ENCODE measurements at places on chromosomes 1 and 21. TPM values are rescaled to one million over a fixed set of nuclear protein-coding genes. Genes with fewer than 3 reads are reported as not detected.

Gene OR6K2
- not detected for total RNA-seq

Gene PROX1
- 11.1 TPM for total RNA-seq

Gene KRTAP19-1
- not detected for total RNA-seq

Gene MROH9
- not detected for total RNA-seq

Gene GOLT1A
- total RNA-seq = 10.8 TPM

Gene ECM1
- 681 TPM for total RNA-seq

Gene PTGS2
- total RNA-seq = 10.0 TPM

DNA sequence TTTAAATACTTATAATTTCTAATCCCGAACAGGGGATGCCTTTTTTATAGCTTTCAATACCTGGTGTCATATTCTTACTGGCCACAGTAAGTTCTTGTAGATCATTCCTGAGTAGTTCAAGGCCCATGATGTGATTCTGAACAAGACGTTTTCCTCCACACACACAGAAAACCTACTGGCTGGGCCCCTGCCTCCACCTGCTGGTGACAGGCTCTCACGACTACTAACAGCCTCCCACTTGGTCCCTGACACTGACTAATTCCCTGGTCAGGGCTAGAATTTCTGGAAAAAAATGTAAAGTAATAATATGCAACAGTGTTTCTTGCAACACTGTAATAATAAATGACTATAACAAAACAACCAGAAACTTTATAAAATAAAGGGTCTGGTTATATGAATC lies 50.4 kb upstream of the RIPK4 start:
- DNase-seq = peak; percentile 62

DNA sequence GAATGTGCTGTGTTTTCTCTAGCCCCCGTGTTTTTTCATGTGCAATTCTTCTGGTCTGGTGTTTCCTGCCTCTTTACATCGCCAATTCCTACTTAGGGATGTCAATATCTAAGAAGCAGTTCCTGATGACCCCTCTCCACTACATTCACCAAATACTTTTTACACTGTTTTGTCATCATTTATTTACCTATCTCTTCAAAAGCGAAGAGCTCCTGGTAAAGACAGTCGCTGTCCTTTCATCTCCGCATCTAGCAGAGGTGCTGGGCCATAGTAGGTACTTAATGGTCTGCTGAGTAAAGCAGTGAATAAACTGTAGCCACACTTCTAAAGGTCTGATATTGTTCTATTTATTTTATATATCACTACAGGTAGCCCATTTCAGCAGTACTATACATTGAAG lies 43.0 kb downstream of the LYST start:
- DNase-seq = no peak

DNA sequence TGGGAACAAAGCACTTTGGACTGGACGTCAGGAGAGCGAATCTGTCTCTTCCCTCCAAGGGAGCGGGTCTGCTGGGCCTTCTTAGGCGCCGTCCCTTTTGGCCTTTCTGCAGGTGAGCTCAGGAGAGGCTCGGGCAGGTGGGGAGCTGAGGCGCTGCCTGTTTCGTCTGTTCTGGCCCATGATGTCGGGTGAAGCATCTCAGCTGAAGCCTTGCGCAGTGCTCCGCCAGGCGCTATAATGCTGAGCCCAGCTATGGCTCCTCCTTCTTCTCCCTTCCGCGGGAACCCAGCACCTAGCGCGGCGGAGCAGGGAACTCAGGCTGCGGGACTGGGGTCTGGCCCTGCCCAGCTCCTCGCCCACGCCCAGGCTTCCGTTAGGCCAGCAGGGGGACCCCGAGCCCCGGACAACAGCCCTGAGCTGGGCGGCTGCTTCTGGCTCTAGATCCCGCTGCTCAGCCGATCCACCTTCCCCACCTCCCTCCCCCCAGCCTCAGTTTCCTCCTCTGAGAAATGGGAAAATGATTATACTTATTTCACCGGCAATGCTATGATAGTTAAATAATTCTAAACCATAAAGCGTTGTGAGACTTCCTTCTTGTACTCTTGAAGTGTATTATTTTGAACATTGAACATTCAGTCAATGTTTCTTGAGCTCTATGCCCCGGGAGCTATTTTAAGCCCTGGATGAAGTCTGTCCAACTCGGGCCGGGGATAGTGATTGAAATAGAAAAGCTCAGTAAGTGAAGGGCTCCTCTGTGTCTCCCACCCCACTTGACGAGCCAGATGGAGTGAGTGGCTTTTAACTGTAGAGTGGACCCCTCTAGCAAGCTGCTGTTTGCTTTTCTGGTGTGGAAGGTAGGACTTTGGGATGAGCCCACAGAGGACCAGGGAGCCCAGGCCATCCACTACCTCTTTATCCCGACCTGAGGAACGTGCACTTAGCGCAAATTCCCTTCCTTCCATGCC lies 9.6 kb upstream of the ADORA1 start:
- DNase-seq = peak; percentile 66

DNA sequence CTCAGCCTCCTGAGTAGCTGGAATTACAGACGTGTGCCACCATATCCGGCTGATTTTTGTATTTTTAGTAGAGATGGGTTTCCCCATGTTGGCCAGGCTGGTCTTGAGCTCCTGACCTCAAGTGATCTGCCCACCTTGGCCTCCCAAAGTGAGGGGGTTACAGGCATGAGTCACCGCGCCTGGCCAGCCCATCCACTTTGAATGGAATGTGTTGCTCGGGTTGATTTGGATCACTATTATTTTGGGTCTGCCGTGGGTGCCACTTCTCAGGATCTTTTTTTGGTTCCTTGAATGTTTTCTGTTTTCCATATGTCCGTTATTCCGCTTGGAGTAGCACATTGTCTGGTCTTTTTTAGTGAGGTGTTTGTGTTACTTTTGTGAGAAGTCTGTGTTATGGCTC lies 17.0 kb downstream of the PCNT start:
- DNase-seq = no peak

GRCh38 chr1:147822292-147822691 lies 61.9 kb upstream of the GJA5 start:
- DNase-seq = no peak

DNA sequence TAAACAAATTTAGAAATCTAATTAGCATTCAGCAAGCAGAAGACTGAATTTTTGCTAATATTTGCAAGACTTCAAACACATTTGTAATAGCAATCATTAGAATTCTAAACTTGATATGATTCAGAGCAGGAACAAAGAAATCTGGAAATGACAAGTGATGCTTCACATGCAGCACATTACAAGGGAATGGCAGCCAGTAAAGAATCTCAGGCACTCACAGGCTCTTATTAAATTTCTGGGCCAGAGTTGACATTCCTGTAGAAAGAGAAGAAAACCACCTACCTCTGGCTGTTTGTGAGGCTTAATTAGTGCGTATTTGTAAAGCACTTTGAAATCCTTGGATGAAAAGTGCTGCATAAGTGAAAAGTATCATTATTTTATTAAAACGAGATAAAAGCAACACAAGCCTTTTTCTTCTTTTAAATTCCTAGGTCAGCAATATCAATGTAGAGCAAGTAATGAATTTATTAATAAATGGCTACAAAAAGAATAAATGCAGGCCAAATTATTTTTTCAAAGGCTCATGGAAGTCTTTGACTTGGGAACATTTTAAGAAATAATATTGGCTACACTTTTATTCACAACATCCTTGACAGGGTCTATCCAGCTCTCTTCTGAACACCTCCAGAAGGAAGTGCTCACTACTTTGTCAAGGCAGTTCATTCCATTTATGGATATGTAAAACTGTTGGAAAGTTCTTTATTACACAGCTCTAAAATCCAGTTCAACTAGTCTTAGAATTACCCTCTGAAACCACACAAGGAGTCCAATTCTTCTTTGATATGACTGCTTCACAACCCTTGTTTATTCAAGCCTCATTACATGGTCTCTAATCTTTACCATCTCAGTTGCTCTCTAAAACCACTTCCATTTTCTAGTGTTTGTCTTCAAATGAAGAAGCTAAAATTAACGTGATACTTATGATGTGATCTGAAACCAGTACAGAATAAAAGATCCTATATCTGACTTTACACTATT lies 32.1 kb upstream of the SCYL3 start:
- no peak for DNase-seq

GRCh38 chr1:236103646-236104218 lies 38.6 kb upstream of the GPR137B start:
- DNase-seq = peak; percentile 62

DNA sequence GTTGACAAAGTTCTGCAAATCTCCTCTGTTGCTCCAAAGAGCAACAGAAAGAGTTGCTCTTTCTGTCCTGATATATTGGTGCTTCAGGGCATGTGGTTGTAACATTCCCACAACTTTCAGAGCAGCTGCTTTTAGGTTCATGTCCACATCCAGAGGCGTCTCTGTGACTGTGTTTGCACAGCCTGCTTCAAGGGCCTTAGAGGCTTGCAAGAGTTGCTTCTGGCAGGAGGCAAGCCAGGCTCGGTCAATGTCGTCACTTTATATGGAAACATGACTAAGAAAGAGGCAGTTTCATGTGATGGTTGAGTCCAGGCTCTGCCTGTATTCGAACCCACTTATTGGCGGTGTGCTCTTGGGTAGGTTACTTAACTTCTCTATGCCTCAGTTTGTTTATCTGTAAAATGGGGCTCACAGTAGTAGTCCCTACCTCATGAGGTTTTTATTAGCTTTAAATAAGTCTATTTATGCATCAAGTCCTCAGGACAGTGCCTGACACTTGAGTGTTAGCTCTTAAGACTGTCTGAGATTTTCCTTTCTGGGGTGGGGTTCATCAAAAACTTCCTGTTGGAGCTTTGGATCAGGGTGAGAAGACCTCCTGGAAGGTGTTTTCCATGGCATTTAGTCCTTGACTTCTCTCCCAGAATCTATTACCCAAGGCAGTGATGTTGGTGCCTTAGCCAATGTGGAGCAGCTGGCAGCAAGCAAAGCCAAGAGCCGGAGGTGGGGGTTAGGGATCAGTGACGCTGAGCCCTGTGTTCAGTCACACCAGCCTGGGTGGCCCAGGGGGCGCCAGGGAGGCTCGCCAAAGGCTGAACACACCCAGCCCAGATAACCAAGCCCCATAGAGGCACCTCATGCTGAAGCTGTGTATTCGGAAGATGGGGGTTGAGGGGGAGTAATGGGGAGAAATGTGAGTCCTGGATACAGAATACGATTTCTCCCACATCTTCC lies 18.9 kb downstream of the LHX4 start:
- no peak for DNase-seq

GRCh38 chr1:159911326-159912070 lies 11.5 kb upstream of the CFAP45 start:
- DNase-seq = no peak

GRCh38 chr1:245288796-245289195 lies 134.0 kb downstream of the KIF26B start:
- DNase-seq = no peak

DNA sequence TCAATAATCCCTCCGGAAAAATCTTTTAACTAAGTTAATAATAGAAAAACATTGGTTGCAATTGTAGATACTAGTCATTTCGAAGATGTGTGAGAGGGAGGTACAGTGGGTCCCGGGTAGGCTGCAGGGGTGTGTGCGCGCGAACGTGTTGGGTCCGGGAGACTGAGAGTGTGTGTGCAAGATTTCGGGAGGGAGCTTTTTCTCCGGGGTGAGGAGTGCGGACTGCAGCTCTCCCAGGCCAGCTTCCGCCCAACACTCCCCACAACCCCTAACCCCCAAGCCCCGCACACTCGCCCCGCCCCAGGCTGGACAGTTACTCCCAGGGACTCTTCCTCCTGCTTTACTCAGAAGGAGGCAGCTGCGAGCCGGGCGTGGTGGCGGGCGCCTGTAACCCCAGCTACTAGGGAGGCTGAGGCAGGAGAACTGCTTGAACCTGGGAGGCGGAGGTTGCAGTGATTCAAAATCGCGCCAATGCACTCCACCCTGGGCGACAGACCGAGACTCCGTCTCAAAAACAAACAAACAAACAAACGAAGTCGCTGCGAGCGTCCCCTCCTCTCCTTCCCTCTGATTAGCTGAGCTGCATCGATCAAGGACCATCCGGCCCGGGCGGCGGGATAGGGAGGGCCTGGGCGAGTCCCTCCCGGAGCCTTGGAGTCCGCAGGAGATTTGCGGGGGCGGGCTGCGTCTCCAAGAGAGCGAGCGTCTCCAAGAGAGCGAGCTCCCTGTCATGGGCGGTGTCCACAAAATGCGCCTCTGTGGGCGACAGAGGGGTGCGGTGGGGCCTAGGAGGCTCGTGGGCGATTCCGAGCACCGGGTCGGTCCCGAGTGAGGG lies 28.3 kb upstream of the PPM1J start:
- DNase-seq = no peak

GRCh38 chr1:39892601-39893595 lies 8.8 kb downstream of the MYCL start:
- peak; percentile 52 for DNase-seq
